Myometrial cell (primary cell): ENCODE measurements at places on chromosomes 1 and 21. TPM values are rescaled to one million over a fixed set of nuclear protein-coding genes. Genes with fewer than 3 reads are reported as not detected.

LACTBL1 gene
- total RNA-seq, result not detected in 2 replicates

C4BPA gene
- not detected in 2 replicates for total RNA-seq

TCHHL1 gene
- total RNA-seq, result not detected in 2 replicates

BOLA1 gene
- total RNA-seq, result 12.2 and 16.1 TPM in 2 replicates

CLCA4 gene
- not detected in 2 replicates for total RNA-seq

UBE2Q1 gene
- total RNA-seq, result 25.9 and 26.1 TPM in 2 replicates

COL9A2 gene
- total RNA-seq, result 0.53 and 3.5 TPM in 2 replicates

SPTA1 gene
- total RNA-seq, result not detected in 2 replicates

KRTAP19-1 gene
- not detected in 2 replicates for total RNA-seq

PEX10 gene
- total RNA-seq, result 29.4 and 37.9 TPM in 2 replicates

FAM72C gene
- 2.5 and 3.5 TPM in 2 replicates for total RNA-seq

SNRPE gene
- 81.0 and 82.6 TPM in 2 replicates for total RNA-seq

INSRR gene
- total RNA-seq, result not detected in 2 replicates

LRRC8C gene
- total RNA-seq, result 7.5 and 10.5 TPM in 2 replicates

BSND gene
- total RNA-seq, result not detected in 2 replicates

AADACL4 gene
- not detected in 2 replicates for total RNA-seq

MMEL1 gene
- total RNA-seq, result not detected in 2 replicates

ERG gene
- not detected in 2 replicates for total RNA-seq
